ENCODE measurements at places on chromosomes 4 and X.

GRCh38 chr4:141238186-141238585, 17.5 kb downstream of the ZNF330 start:
- no peak for DNase-seq

DNA sequence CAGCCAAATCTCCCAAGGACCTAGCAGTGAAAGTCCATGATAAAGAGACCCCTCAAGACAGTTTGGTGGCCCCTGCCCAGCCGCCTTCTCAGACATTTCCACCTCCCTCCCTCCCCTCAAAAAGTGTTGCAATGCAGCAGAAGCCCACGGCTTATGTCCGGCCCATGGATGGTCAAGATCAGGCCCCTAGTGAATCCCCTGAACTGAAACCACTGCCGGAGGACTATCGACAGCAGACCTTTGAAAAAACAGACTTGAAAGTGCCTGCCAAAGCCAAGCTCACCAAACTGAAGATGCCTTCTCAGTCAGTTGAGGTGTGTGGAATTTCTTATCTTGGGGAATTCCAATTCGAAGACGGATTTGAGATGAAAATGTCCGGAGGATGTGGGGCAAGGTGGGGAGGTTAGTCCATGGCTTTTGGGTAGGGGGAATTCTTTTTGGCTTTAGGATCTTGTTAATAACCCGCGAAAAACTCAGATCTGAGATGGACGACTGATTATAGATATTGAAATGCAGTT, 112.5 kb downstream of the AFF1 start:
- DNase-seq = no peak

- DNase-seq = no peak
These were observed 227.2 kb downstream of the USP46 start for GRCh38 chr4:52431869-52432268.

DNA sequence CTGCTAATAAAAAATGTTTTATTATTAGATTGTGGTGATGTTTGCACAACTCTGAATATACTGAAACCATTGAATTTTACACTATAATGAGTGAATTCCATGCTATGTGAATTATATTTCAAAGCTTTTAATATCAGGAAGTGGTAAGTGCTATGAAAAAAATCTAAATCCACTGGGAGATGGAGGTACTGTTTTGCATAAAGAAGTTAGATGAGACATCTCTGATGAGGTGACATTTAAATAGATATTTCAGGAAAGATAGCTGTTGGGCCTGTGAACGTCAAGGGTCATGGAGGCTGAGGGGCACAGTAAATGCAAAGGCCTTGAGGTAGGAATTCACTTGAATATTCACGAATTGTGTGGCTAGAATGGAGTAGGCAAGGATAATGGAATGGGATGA, 12.3 kb downstream of the DCUN1D4 start:
- no peak for DNase-seq

- no peak for DNase-seq
These were observed 292.5 kb upstream of the SFRP2 start for GRCh38 chr4:154081391-154081790.
